ENCODE measurements at places on chromosomes 12 and 14.

- DNase-seq, result no peak
Observed at GRCh38 chr14:68307790-68308168, 485.1 kb downstream of the ZFP36L1 start.

- no peak for DNase-seq
Observed at GRCh38 chr14:31867570-31867969, 209.5 kb upstream of the ARHGAP5 start.

GRCh38 chr14:103023881-103024473 lies 33.4 kb downstream of the CDC42BPB start:
- DNase-seq, result no peak

- peak; percentile 27 for DNase-seq
Observed at GRCh38 chr14:53742233-53742620, 214.4 kb downstream of the BMP4 start.

- DNase-seq, result no peak
Observed at GRCh38 chr14:84856751-84857534, 673.0 kb upstream of the FLRT2 start.

DNA sequence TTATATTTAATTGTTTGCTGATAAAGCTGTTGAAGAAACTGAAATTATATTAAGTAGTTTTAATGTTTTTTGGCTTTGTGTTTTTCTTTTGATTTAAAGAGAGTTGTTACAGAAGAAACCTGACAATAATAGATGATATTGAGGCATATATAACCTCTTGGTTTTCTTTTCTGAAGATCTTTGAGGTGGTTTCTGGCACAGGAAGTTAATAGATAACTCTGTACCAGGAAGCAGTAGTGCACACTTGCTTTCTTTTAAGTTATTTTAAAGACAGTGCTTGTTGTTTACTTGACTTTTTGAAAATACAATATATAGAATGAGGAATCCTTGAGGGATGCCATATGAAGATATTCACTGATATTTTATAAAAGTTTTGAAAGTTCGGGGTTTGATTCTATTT lies 209.0 kb upstream of the FBXO33 start:
- no peak for DNase-seq

DNA sequence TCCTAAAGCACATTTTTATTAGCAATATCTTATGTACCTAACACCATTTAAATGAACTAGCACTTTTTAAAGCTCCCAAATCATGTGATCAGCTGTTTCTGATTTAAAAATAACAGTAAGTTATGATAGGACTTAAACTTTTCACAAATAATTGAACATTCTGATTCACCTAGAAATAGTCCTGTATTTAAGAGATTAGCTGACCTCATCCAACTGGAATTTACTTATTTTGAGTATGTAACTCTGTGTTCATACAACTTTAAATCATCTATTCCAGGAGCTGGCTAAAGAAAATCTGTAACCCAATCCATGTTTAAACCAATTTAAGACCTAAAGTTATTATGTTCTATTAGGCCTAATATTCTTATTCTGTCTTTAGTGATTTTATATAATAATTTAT lies 184.3 kb downstream of the CCDC91 start:
- no peak for DNase-seq

DNA sequence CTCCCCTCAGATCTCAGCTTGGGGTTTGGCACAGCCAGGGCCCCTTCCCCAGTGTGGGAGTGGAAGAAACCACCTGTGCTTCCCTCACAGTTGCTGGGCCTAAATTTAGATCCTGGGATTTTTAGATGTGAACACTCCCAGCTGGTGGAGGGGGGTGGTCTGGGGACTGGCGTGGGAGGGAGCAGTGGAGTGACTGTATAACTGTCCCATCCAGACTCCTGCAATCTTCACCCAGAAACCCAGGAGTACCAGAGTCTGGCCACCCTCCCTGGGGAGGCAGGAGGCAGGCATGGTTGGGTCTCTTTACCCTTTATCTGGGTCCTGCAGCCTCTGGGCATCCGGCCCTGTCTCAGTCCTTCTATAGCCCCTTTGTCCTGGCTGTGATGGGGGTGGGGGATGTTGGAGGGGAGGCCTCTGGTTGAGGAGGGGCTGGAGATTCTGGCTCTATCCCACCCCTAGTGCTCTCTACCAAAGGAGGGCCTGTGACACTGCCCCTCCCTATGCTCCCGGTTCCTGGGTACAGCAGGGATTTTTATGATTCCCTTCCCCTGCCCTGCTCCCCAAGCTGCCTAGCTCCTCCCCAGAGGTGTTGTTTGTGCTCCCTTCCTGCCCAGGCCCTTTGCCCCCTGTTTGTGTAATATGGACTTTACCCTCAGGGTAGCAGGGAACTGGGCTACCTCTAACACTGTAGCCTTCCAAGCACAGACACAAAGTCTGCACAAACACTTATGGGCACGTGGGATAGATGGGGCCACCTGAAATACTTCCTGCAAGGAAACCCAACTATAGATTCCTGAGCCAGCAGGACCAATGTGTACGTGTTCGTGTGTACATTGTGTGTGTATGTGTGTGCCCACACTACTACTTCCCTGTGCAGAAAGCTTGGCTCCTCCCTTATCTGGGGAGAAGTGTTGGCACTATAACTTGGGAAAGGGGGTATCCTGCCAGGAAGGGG lies 1.7 kb downstream of the ERBB3 start:
- DNase-seq, result peak; percentile 27
